ENCODE measurements at places on chromosomes 3 and 15.
A peak's percentile ranks its signal among the peaks of the same experiment; 100 is the strongest.

DNA sequence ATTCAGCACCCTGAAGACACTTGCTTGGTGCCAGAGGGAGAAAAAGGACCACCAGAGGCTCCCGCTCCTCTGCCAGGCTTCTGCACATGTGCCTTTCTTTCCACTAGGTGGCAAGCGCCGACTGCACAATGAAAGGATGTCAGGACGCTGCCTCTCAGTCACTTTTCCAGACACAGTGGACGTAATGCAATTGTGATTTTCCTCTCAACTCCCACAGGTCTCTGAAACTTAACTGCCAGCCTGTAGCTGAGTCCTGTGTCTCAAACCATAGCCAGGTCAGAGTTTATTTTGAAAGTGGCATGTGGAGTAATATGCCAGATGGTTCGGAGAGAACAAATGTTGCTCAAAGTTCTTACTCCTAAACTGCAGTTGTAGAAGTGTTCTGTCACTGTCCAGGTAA is 162.9 kb downstream of the ITPR1 start:
- peak; percentile 69 for DNase-seq

- peak; percentile 9 for DNase-seq
Observed at GRCh38 chr3:100105501-100105900, 8.8 kb downstream of the FILIP1L start.

DNA sequence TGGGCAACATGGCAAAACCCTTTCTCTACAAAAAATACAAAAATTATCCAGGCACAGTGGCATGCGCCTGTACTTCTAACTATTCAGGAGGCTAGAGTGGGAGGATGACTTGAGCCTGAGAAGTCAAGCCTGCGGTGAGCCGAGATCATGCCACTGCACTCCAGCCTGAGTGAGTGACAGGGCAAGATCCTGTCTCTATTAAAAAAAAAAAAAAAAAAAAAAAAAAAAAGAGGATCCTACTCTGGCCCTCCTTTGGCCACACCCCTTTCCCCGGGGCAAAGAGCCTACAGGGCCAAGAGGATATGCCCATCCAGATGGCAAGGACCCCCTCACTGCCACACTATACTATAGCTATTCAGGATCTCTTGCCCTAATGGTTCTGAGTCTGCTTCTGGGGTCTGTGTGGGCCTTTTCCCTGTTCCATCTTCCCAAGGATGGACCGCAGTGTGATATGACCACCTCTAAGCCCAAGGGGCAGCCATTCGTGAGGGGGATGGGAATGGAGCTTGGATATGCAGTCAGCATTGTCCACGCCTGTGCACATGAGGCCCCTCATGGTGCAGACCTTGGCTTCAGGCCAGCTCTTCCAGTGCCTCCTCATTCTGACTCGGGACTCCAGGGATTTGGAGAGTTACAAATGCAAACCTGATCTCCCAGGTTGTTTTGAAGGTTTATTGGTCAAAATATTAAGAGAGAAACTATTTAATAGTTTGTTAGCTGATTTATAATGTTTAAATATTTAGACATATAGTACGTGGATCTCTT is 7.3 kb downstream of the TYRO3 start:
- no peak for DNase-seq

DNA sequence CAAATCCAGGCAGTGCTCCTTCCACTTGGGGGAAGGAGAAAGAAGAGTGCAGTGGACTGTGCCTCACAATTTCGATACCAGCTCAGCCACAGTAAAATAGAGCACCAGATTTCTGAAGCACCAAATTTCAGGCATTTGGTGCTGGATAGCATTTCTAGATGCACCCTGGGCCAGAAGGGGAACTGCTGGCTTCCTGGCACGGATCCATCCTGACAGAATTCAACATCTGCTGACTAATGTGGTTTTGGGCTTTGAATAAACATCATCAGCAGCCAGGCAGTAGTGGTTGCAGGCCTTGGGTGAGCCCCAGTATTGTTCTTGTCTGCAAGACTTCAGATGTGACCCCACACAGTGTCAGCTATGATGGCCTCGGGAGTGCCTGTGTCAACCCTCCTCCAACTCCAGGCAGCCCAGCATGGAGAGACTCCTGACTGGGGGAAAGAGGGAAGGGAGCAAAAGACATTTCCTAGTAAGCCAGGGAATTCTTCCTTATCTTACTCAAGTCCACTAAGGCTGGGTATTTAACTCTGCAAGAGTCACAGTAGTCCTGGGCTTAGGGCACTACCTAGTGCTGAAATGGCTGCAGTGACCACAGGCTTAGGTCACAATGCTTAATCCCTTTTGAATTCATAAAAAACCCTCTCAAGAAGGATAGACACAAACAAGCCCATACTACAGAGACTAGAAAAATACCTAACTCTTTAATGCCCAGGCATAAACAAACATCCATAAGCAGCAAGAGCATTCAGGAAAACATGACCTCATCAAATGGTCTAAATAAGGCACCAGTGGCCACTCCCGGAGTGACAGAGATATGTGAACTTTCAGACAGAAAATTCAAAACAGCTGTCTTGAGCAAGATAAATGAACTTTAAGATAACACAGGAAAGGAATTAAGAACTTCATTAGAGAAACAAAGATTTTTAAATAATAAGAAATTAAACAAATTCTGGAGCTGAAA is 74.7 kb downstream of the SPATA16 start:
- peak; percentile 57 for DNase-seq

- peak; percentile 78 for DNase-seq
Observed at GRCh38 chr15:63044645-63045464, 2.3 kb downstream of the TPM1 start.

GRCh38 chr3:133962849-133963248 is 66.9 kb downstream of the SLCO2A1 start:
- peak; percentile 72 for DNase-seq

DNA sequence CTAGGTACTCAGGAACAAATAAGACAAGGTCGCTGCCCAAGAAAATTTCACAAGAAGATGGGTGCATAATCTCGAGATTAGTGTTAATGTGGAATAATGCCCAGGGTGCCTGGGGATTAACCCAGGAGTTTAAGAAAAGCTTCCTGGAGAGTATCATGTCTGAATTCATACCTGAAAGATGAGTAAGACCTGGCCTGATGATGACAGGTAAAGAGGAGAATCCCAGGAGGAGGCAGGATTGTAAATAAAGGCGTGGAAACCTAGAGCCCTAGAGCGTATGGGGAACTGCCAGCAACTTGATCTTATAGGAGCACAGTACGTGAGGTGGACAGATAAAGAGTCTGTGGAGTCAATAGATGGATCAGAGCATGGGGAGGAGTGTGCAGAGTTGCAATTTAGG is 43.0 kb downstream of the ARRDC4 start:
- no peak for DNase-seq

DNA sequence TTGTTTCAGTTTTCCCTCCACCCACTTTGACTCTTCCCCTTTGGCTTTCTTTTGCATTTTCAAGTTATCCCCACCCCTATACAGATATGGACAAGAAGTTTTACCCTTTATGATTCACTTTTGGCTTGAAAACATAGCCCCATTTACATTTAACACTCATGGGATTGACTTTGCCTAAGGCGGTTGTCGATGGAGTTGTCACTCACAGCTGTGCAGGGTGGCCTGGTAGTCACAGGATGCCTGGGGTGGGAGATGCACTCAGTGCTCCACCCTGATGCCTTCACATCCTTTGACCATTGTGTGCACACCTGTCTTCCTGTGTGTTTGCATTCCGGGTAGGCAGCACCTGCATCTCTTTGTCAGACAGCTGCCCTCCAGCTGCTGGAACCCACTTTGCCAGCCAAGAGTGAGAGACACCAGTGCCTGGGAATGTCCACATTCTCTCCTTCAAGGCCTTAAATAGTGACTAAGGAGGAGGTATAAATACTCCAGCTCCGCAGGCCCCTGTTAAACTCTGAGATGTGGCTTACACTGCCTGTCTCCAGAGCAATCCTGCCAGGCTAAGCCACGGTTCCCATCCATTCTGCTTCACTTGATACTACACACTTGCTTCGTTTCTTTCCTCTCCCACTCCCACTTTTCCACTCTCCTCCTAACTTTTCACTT is 191.5 kb upstream of the SLC24A5 start:
- no peak for DNase-seq

DNA sequence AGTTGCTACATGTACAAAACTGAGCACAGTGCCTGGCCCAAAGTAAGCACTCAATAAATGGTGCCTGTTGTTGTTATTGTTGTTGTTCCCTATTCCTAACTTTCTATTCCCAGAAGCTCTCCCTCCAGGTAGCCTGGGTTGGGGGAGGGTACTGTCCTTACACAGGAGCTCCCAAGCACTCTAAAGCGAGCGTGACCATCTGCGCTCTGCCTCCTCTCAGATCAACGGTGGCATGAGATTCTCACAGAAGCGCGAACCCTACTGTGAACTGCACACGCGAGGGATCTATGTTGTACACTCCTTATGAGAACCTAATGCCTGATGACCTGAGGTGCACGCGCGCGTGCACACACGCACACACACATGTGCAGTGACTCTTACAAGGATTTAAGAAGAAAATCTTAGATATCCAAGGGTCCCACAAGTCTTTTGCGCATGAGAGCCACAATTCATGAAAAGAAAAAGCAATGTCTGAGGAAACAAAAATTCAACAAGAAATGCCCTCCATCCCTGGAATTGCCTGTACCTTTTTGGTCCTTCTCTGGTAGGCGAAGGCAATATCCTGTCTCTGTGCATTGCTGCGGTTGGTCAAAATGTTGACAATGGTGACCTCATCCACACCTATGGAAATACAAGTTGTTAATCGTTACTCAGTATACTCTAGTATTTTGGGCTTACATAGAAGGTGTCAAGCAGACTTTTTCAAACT is 33.7 kb downstream of the ANXA2 start:
- DNase-seq: no peak

DNA sequence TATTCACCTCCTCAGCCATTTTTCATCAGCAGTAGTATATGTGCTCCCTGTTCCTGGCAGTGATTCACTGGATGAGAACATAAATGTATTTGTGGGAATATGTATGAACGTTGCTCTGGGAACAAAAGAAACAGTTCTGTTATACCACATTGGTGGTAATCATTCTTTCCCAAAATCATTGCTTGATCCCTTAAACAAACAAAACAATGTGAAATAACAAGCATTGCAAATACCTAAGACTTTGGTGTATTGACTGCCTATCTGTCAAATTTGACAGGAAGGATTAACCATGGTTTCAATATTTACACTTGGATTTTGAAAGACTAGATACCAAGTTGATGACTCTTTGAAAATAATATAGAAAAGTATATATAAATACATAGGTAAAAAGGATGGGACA is 284.1 kb downstream of the FHIT start:
- no peak for DNase-seq

GRCh38 chr3:26997226-26997625 is 372.0 kb downstream of the NEK10 start:
- no peak for DNase-seq

- DNase-seq: peak; percentile 78
Observed at GRCh38 chr3:48634661-48635221, 520 bp downstream of the SLC26A6 start.

DNA sequence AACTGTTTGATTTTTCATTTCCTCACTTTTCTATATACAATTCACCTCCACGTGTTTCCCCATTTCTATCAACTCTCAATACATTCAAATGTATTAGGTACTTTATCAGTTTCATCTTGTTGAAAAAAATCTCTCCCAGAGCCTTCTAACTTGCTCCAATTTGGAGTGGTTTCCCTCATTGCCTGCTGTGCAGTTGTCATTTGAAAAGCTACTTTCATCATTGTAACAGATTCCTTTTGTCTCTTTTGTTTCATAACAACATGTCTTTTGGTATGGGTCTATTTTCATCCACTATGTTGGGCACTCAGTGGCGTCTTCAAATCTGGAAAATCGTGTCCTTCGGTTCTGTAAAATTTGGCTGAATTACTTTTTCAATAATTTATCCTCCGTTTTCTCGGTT is 75.0 kb downstream of the NR2E3 start:
- no peak for DNase-seq

DNA sequence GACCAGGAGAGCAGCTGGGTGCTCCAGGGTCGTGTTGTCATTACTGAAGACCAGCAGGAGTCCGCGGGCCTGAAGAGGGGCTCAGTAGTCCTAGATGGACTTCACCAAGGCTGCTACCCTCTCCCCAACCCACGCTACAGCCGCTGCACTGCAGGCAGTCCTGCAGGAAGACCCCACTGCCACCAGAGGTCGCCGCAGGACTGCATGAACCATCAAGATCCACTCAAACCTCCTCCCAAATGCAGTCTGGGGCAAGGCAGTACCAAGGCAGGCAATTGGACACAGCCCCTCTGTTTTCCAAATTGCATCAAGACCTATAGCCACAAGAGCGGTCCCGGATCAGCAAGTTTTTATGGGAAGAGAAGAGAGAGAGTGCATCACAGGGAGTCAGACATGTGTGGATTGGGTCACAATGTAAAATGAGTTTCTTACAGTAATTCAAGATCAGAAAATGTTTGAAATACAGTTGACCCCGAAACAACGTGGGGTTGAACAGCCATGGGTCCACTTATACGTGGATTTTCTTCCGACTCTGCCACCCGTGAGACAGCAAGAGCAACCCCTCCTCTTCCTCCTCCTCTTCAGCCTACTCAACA is 46.7 kb downstream of the DZIP1L start:
- DNase-seq: peak; percentile 73

- DNase-seq: no peak
Observed at GRCh38 chr3:52118156-52118875, 35.9 kb downstream of the POC1A start.

DNA sequence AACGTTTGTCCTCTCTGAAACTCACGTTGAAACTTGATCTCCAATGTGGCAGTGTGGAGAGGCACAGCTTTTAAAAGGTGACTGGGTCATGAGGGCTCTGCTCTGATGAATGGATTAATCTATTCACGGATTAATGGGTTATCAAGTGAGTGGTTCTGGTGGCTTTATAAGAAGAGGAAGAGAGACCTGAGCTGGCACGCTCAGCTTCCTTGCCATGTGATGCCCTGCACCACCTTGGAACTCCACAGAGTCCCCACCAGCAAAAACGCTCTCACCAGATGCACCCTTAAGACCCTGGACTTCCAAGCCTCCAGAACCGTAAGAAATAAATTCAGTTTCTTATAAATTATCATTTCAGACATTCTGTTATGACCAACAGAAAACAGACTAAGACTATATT is 2.6 kb downstream of the PPP1R2 start:
- DNase-seq: no peak

GRCh38 chr15:87850916-87851315 is 405.6 kb downstream of the NTRK3 start:
- DNase-seq: no peak

GRCh38 chr15:59892985-59893384 is 111.1 kb upstream of the FOXB1 start:
- peak; percentile 9 for DNase-seq

GRCh38 chr15:64656508-64656907 is 118.9 kb downstream of the RBPMS2 start:
- no peak for DNase-seq

DNA sequence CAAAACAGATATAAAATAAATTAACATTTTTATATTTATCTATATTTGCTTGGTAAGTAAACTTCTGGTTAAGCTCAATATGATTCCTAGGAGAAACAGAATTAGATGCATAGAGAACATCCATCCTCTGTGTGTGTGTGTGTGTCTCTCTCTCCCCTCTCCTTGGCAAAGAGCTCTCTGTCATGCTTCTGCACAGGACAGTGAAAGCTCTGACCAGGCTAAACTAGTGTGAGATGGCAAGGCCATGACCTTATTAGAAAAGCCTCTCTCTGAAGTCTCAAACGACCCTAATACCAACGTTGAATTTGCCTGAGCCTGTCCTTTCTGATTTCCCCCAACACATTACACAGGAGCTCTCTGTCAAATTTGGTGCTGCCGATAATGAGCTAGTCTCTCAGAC is 746.0 kb downstream of the VGLL3 start:
- no peak for DNase-seq

- DNase-seq: peak; percentile 4
Observed at GRCh38 chr3:189040656-189041335, 131.0 kb upstream of the TPRG1 start.

GRCh38 chr3:127525373-127525772 is 65.2 kb downstream of the TPRA1 start:
- peak; percentile 25 for DNase-seq
